ENCODE measurements at places on chromosomes 7 and 10.

DNA sequence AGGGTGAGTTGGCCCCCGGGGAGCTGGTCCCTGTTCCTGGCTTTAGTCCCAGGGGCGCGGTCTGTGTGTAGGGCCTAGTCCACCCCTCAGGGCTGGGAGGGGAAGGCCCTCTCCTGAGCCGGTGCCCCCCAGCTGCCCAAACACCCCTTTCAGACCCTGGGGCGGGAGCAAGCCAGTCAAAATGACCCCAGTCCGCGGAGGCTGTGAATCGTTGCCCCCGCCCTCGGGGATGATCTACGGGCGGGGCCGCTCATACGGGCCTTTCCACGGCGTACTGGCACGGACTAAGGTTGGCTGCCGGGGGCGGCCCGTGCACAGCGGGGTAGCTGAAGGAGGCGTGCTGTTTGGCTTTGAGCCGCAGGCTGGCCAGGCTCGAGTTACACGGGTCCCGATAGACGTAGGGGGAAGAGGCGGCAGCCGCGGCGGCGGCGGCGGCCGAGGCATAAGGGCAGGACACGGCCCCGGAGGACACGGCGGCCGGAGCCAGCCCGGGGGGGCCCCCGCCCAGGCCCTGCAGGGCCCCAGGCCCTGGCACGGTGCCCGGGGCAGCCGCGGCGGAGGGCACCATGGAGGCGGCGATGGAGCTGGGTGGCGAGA is 4.3 kb downstream of the ELOVL3 start:
- peak; percentile 32 for DNase-seq

DNA sequence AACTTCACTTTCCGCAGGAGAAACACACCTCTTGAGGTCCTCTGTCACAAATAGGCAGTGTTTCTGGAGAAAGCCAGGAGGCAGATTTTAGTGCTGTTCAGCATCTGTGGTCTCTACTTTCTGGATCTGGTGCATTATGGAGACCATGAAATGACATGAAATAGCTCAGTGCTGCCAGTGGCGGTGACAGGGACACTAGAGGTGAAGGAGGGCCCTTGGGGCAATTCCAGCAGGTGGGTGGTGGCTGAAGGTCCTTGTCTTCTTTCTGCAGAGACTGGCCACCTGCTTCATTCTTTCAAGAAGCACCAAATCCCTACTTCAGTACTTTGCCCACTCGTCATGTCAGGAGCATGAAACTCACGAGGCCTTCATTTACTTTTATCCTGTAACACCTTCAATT is 135.7 kb downstream of the TCF7L2 start:
- DNase-seq = no peak

- DNase-seq = no peak
Measured at GRCh38 chr7:134078991-134079390, 48.1 kb upstream of the LRGUK start.

GRCh38 chr7:112225006-112225405 is 18.5 kb downstream of the ZNF277 start:
- no peak for DNase-seq

GRCh38 chr10:126227762-126228134 is 160.5 kb downstream of the ADAM12 start:
- DNase-seq = no peak
